Activated CD4-positive, alpha-beta T cell treated with anti-CD3 and anti-CD28 coated beads, Interleukin-2, amount 10 ng/mL, durations not matched to agents 7 days and 5 days (primary cell): ENCODE measurements at places on chromosomes 16 and 17.
A peak's percentile ranks its signal among the peaks of the same experiment; 100 is the strongest.

GRCh38 chr17:64126918-64127317 is 3.0 kb downstream of the ERN1 start:
- no peak for DNase-seq

DNA sequence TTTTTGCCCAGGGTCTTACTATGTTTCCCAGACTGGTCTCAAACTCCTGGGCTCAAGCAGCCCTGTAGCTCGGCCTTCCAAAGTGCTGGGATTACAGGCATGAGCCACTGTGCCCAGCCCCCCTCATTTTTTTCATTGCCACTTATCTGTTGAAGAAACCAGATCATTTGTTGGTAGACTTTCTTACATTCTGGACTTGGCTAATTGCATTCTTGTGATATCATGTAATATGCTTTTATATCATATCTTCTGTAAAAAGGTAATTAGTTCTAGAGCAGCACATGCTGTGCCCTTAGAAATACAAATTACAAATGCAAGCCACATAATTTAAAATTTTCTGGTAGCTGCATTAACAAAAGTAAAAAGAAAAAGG is 53.9 kb downstream of the PPM1E start:
- no peak for DNase-seq

GRCh38 chr17:64084086-64084939 is 45.6 kb downstream of the ERN1 start:
- no peak for DNase-seq

DNA sequence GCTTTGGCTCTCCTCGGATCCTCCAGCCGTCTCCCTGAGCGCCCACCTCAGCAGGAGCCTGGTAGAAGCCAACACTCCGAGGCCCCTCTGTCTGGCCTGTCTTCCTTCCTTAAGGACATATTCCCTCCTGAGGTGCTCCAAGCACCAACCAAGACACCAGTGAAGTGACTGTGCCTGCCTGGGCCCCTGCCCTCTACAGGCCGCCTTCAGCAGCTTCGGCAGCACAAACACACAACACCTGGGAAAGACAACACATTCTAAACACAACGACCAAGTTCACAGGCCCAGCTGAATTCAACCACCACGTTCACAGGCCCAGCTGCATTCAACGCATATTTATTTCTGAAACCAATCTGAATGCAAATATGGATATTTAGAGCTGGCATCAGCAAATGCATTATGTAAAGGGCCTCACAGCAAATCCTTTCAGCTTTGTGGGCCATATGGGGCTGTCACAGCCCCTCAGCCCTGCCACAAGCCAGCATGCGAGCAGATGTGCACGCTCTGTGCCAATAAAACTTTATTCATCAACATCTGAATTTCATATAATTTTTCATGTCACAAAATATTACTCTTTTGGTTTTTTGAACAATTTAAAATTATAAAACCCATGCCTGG is 12.2 kb downstream of the GALNS start:
- no peak for DNase-seq

DNA sequence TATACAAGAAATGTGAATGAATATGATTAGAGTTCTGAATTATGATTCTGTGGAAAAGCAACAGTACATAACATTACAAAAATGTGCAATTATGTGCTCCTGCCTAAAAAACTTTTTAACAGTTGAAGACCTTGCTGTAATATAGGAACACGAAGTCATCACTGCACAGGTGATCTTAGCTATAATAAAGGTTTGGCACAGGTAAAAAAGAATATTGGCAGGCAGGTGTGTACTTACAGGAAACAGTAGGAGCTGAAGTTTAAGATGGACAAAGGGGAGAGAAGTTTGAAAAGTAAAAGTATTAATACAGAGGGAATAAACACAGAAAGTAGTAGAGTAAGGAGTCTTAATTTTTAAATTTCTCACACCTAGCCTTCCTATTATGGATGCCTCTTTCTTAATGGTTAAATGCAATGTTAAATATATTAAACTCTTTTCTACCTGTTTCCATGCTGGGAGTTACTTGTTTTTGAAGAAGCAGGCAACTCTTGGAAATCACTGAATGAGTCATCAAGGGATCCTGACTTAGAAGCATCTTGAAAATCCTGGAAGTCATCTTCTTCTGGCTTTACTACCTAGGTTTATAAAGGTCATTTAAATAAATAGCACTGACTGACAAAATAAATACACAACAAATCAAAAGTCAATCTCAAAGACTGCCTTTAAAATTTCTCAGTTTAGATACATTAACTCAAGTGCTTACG is 40.7 kb downstream of the SYNRG start:
- DNase-seq, result no peak

DNA sequence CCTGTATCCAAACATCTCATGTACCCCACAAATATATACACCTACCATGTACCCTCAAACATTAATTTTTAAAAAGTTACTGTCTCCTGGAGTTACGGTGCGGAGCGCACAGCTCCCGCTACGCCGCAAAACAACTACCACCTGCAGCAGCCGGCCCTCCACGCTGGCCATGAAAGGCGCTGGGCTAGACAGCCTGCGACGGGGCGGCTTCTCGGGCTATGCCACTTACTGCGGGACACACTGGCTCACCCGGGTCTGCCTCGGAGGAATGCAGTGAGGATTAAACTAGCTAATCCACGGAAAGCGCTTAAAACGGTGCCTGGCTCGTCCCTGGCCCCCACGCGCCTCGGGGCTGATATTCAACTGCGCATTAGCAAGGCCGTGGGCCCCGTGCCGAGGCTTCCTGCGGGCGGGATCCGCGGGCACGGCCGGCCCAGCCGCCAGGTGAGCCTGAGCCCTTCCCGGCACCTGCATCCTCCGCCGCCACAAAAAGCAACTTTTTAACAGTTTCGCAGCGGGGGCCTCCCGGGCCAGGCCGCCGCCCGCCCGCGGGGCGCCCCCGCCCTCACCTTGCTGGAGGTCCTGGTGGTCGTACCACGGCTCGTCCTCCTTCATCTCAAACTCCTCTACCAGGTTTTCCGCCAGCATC is 633 bp downstream of the CDR2 start:
- DNase-seq, result peak; percentile 34

- DNase-seq, result no peak
Measured at GRCh38 chr16:75647112-75647491, 363 bp downstream of the KARS1 start.

- DNase-seq, result no peak
Measured at GRCh38 chr17:56755310-56755709, 78.4 kb downstream of the C17orf67 start.

GRCh38 chr17:63826468-63827001 is 696 bp upstream of the PSMC5 start:
- DNase-seq, result no peak

GRCh38 chr16:47734987-47735594 is 274.0 kb downstream of the PHKB start:
- DNase-seq, result no peak

DNA sequence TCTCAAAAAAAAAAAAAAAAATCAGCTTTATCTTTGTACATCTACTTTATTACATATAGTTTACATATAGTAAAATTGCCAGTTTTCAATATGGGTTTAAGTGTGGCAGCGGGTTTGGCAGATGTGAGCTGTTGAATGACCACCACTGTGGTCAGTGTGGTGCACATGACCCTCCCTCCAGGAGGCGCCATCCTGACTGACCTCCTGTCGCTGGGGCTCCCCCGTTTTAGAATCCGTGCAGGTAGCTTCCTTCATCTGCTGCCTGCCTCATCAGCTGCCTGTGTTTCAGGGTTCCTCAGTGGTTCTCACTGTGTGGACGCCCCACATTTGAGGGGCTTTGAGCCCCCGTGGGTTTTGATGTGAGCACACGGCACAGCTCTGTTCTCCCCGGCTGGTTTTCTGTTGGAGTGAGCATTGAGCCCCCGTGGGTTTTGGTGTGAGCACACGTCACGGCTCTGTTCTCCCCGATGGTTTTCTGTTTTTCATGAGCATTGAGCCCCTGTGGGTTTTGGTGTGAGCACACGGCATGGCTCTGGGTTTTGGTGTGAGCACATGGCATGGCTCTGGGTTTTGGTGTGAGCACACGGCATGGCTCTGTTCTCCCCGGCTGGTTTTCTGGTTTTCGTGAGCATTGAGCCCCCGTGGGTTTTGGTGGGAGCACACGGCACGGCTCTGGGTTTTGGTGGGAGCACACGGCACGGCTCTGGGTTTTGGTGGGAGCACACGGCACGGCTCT is 57.9 kb upstream of the ZNF750 start:
- DNase-seq, result no peak

- DNase-seq, result no peak
Measured at GRCh38 chr16:85788819-85789218, 10.5 kb downstream of the EMC8 start.

- no peak for DNase-seq
Measured at GRCh38 chr17:46876353-46876887, 25.0 kb downstream of the WNT9B start.

- DNase-seq, result no peak
Measured at GRCh38 chr17:46984341-46984740, 5.3 kb upstream of the RPRML start.

DNA sequence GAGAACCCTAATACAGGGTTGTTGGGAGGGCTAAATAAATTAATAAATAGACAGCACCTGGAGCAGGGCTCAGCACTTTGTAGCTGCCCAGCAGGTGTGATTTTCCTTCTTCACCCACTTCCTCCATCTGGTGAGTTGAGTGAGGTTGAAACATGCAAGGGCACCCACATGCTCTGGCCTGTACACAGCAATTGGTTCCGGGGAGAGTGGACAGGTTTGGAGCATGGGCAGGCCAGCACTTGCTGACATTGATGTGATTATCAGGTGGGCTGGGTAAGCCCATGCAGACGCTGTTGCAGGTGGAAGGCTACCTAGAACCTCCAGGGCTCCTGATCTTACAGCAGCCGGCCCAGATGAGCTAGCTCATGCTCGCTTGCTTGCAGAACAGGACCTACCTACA is 1.3 kb upstream of the MRTFB start:
- DNase-seq, result no peak

- DNase-seq, result peak; percentile 34
Measured at GRCh38 chr16:30335598-30336474, 19.3 kb downstream of the CD2BP2 start.

DNA sequence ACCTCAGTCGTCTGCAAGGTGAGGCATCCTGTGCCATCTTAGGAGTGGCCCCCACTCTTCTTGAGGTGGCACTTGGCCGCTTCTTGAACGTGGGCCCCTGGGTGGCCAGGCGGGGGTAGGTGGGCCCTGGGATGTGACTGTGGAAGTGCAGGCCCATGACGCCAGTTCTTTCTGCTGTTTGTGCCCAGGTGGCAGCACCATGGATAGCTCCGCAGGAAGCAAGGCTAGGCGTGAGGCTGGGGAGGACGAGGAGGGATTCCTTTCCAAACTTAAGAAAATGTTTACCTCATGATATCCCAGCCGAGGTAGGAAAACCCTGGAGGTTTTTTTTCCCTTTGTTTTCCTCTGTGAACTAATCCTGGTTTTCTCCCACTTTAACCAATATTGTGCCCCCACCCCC is 19.8 kb downstream of the NMRAL1 start:
- no peak for DNase-seq

DNA sequence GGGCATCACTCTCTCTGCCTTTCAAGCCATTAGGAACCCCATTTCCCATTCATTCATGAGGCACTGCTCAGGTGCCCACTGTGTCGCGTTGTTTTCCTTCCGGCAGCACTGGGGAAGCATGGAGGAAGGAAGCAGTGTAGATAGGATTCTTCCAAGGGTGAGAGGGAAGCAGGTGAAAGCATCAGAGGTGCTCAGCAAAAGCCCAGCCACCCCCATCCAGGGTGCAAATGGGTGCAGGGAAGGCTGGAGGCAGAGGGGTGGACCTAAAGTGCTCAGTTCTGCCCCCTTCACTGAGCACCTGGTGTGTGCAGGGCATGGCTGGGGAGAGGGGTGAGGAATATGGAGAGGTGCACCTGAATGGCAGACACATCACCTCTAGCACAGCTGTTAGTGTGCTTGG is 3.4 kb upstream of the NXPH3 start:
- no peak for DNase-seq

- DNase-seq, result peak; percentile 73
Measured at GRCh38 chr16:27315333-27316037, 1.7 kb downstream of the IL4R start.

DNA sequence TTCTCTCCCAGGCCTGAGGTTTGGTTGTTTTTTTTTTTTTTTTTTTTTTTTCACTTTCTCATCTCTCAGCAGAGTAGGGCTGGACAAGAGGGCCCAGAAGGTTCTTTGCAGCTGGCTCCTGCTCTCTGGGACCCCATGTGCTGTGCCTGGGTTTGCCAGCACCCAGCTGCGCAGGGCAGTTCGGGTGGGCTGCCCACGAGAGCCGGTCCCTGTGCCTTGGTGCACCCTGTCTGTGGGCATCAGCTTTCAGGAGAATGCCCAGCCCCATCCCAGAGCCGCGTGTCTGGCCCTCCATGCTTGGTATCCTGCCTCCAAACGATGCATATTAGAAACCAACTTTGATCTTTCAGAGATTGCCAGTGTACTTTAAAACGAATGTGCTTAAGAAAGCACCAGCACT is 15.0 kb upstream of the GSE1 start:
- DNase-seq, result no peak

GRCh38 chr16:22816475-22816874 is 2.5 kb downstream of the HS3ST2 start:
- DNase-seq, result no peak

- no peak for DNase-seq
Measured at GRCh38 chr17:40452216-40452787, 9.1 kb downstream of the IGFBP4 start.

- no peak for DNase-seq
Measured at GRCh38 chr17:27239046-27239445, 54.9 kb upstream of the WSB1 start.

DNA sequence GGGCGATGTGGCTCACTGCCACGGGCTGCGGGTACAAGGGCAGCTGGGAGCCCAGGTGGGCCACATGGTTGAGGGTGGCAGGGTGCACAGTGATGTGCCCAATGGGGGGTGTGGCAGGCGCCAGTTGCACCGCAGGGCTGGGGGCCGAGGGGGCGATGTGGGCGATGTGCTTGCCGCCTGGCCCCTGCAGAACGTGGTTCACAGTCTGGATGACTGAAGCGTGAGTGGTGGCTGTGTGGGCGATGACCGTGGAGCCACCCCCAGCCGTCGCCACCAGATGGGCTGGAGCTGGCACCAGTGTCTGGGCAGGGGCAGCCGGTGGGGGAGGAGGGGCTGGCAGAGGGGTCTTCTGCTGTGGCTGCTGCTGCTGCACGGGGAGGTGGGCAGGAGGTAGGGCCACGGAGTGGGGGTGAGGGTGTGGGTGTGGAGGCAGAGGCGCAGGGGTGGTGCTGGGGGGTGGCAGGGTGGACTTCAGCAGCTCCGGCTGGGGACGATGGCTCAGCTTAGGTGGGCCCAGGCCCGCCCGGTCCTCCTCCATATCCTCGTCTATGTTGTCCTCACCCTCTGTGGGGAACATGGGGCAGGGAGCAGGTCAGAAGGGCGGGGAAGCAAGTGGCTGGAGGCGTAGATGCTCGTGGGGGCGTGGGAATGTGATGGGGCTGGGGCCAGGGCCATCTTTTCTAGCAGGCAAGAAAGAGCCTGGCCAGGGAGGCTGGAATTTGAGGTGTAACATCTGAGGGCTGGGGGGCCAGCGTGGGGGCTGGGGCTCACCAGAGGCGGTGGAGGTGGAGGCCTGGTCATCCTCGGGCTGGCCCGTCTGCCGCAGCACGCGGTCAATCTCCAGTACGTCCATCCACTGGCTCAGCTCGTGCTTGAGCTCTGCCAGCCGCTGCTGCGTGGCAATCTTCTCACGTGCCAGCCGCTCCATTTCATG is 13.5 kb downstream of the MNT start:
- DNase-seq, result no peak
